CD4-positive, alpha-beta T cell treated with Interleukin-2 at 100 ng/mL for 4 hours (primary cell): ENCODE measurements at places on chromosomes 3 and 15.

DNA sequence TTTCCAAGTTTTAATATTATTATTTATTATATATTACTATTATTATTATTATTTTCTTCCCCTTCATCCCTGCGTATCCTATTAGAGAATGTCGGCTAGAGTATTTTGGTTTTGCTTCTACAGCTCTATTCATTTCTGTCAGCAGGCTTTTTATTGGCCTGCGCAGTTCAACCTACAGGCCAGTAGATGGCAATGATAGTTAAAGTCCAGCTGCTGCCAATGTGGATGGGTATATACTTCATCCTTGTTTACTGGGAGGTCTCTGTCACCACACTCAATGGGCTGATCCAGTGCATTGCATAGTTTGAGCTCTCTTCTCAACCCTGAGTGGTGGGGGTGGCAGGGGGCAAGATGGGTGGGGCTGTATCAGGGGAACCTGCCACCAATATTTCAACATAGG lies 799.8 kb downstream of the NSUN3 start:
- no peak for DNase-seq

GRCh38 chr3:194787072-194787471 lies 101.4 kb downstream of the FAM43A start:
- DNase-seq, result no peak

- DNase-seq, result no peak
Measured at GRCh38 chr3:14489641-14490040, 50.5 kb downstream of the GRIP2 start.

- DNase-seq, result no peak
Measured at GRCh38 chr3:48694610-48695392, 9.1 kb upstream of the NCKIPSD start.

DNA sequence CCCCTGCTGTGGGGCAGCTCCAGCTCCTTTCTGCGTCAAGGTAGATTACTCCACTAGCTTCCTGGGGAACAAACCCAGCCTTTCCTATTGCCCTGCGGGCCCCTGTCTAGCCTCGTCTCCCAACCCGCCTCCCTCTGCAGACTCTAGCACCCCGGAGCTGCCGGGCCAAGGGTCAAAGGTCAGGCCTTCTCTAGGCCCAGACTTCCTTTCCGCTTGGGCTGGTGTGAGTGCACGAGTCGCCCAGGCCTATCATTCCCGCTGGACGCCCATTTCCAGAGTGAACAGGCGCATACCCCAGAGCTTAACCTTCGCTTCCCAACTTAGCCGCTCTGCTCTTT lies 11.6 kb upstream of the ONECUT1 start:
- DNase-seq, result no peak

DNA sequence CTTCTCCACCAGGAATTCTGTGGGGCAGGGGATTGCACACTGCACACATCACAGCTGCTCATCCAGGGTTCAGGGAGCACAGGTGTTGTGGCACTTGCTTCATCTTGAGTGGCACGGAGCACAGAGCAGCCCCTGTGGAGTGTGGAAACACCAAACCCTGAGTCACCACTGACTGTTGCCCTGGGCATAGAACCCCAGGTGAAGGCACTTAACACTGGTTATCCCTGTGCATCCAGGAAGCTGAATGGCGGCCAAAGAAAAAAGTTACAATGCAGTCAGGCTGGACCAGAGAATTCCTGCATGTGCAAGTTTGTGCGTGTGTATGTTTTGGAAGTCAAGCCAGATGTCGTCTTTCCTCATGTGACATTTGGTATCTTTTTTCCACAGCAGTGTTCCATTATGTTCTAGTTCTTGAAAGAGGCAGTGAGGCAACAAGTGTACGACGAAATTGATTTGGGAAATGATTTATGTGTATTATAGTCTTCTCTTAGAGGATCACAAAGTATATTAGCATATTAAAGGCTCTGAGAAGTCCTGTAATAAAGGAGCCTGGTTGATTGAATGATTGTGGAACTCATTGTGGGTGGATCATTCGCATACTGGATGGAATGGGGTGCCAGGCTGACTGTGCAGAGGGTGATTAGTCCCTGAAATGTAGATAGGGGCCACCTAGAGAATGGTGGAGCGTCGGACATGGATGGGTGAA lies 292.3 kb downstream of the TLE3 start:
- DNase-seq, result no peak

GRCh38 chr15:95365511-95366107 lies 964.9 kb upstream of the NR2F2 start:
- DNase-seq, result no peak

- DNase-seq, result no peak
Measured at GRCh38 chr15:67389975-67390374, 131.0 kb upstream of the C15orf61 start.

DNA sequence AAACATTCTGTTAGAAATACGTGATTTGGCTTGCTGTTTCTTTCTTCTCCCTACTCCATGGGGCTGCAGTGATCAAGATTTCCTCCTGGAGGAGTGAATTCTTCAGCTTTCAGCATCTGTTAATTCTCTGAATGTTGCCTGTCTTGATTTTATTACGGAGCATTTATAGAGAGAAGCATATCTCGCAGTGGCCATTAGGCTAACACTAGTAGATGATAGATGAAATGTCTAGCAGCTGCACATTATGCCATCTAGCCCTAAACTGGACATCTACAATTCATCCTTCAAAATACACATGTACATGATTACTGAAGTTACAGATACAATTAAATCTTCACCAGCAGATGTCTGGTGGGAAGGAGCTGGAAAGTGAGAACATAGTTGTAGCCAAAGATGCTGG lies 769.8 kb upstream of the NECTIN3 start:
- DNase-seq, result no peak

- DNase-seq, result no peak
Measured at GRCh38 chr3:24191801-24192403, 246.8 kb downstream of the NR1D2 start.

- peak; percentile 22 for DNase-seq
Measured at GRCh38 chr15:71440489-71441110, 325.3 kb downstream of the THSD4 start.

DNA sequence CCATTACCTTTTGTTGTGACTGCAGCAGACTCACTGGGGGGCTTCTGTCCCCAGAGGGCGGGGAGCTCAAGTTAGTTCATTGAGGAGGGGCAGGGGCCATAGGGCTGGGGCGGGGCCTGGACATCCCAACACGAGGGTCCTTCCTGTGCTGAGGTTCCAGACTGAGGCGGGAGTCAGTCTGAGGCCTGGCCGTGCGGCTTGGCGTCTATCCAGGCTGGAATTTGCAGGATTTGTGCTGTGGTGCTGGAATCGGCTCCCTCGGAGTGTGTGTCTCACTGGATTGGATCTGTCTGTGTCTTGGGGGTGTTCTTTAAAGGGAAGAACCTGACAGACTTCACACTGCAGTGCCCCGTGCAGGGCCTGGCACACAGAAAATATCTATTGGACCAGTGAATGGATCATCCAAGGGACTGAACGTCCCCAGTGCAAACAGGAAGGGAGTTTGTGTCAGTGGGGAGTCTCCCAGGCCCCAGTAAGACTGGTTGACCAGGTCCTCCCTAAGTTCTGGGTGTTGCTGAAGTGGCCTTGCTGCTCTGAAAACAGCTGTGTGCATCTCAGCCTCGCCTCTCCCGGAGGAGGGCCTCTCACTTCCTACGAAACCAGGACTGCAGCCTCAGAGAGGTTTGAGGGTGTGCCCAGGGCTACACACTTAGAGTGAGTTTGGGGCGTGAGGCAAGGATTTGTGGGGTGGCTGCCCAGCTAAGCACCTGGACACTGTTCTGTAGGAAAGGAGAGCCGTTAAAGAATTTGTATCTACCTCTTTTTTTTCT lies 26.1 kb downstream of the GOLGA6L2 start:
- no peak for DNase-seq

- peak; percentile 69 for DNase-seq
Measured at GRCh38 chr15:67085237-67085817, 19.9 kb downstream of the SMAD3 start.

DNA sequence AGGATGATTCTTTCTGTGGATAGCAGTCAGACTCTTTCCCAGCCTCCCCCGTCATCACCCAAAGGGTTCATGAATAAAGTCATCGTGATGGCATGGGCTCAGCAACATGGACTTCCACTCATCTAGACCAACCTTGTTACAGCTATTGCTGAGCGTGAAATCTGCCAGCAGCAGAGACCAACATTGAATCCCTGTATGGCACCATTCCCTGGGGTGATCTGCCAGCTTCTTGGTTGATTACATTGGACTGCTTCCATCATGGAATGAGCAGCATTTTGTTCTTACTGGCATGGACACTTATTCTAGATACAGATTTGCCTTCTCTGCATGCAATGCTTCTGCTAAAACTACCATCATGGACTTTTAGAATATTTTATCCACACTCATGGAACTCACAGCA lies 195.6 kb upstream of the AZI2 start:
- no peak for DNase-seq

DNA sequence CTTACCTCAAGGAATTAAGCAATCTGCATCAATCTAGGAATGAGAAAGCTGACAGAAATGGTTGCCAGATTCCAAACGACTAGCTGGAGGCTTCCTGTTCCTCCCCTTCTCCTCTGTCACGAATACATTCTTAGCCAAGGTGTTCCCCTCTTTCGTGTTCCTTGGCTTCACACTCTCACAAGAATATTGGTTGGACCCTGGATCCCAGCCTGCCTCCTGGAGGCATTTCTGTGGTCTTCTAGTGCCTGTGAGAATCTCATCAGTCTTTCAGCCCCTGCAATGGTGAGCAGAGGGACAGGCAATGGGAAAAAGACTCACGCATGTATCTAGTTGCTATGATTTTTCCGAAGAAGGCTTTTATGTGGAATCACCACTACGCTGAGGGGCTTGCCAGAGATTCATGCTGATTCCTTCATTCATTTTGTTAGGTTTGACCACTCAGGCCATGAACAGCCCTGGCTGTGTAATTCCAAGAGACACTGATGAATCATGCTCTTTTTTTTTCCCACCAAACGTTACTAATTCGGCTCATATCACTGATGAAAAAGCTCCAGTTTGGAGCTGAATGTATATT lies 1.6 kb upstream of the P3H2 start:
- no peak for DNase-seq

DNA sequence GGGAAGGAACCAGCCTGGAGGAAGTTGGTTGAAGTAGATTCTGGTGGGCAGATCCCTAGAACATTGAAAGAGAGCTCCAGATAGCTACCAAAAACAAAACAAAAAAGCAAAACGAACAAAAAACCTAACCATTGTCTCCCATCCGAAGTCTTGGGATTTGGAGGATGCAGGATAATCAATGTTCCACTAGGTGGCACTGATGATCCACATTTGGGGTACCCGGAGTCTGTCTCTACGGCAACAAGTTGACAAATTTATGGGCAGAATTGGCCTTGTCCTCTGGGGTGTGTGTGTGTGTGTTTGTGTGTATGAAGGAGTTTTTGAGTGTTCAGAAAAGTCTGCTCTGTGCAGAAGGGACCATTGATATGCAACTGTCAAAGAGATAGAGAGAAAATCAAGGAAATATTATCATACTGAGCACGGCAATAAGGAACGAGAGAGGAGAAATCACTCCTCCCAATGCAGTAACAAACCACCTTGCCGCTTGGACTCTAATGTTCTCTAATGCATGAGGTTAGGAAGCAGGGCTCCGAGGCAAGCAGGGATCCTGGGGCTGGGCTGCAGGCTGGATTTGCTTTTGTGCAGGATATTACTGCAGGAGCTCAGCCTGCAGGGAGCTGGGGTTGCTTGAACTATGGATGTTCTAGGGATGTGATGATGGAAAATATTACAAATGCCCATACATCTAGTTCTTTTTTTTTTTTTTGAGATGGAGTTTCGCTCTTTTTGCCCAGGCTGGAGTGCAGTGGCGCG lies 59.8 kb upstream of the KLHL25 start:
- DNase-seq, result peak; percentile 70

GRCh38 chr3:48397767-48398681 lies 26.0 kb downstream of the FBXW12 start:
- DNase-seq, result no peak

DNA sequence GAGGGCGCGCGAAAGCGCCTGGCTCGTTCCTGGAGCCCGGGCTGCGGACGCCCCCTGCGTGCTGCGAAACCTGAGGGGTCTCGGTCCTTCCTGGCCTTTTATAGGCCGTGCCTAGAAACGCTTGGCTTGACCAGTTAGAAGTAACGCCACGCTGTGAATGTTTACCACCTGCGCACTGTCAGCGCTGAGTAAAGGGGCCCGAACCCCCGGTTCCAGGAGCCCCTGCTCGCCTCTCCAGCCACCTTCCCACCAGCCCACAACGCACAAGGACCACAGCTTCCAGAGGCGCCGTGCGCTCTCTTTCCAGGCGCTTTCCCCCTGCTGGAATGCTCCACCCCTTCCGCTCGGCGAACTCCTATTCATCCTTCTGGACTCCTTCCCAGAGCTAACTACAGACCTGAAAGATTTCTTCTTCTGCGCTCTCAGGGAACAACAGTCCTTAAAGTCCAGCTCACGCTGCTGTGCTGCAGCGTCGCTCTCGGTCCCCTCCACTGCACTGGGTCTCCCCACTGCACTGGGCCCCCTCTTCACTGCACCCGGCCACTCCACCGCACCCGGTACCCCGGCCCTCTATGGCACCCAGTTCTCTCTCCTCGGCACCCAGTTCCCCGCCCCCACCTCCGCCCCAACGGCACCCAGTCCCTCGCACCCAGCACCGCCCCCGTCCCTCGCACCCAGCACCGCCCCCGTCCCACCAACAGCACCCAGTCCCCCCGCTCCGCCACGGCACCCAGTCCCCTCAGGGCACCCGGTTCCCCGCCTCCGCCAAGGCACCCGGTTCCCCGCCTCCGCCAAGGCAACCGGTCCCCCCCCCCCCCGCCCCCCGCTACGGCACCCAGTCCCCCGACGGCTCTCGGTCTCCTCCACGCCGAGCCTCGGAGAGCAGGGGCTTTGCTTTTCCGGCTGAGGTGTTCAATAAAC lies 69.8 kb downstream of the SQOR start:
- peak; percentile 1 for DNase-seq

DNA sequence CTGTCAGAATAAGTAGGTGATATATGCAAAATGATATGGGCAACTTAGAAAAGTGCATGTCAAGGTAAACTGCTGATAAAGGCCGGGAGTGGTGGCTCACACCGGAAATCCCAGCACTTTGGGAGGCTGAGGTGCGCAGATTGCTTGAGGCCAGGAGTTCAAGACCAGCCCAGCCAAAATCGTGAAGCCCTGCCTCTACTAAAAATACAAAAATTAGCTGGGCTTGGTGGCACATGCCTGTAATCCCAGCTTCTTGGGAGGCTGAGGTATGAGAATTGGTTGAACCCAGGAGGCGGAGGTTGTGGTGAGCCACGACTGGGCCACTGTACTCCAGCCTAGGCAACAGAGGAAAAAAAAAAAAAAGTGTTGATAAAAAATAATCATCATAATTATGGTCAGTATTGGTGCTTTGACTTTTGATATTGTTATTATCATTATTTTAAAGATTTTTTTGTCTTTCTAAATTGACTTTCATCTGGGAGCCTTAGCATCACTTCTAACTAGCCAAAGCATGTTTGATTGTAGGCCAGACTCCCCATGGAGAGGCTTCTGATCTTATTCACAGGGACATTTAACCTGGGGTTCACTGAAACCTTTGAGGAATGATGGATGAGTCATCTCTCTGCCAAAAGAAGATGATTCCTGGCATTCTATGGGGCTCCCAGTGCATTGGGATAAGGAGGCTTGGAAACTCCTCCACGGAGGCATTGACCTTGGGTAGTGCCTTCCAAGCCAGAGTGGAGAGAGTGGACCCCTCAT lies 5.6 kb downstream of the ZBTB38 start:
- DNase-seq, result no peak
